HFF-Myc (cell line): ENCODE measurements at places on chromosomes 1 and 21.

- DNase-seq: no peak
Measured at GRCh38 chr1:85229574-85230097, 28.8 kb upstream of the SYDE2 start.

DNA sequence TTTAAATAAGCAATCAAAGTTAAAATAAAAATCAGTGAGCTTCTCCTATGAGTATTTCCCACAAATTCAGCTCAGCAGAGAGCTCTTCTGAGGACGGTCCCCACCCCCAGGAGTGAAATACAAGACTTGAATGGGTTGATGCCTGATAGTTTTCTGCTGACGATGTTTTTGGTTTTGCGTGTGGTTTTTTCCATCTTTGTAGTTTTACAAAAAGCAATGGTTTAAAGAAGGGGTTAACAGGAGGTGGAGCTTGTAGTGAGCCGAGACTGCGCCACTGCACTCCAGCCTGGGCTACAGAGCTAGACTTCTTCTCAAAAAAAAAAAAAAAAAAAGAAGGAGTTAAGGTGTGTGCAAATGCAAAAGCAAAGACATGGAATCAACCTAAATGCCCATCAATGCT lies 171.7 kb upstream of the COA6 start:
- DNase-seq: no peak

GRCh38 chr21:33229784-33230544 lies at the start of gene IFNAR2:
Gene IFNAR2 (plus strand): TSS chr21:33229938. CDS start chr21:33241923, 11,985 bp downstream.
- DNase-seq: no peak

GRCh38 chr1:191624044-191624443 lies 534.2 kb upstream of the RGS18 start:
- no peak for DNase-seq

DNA sequence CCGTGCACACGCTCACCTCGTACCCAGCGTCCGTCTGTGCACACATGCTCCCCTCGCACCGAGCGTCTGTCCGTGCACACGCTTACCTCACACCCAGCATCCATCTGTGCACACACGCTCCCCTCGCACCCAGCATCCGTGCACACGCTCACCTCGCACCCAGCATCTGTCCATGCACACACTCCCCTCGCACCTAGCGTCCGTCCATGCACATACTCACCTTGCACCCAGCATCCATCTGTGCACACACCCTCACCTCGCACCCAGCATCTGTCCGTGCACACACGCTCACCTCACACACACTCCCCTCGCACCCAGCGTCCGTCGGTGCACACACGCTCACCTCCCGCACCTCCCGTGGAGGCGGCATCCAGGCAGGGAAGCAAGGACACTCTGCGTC lies 24.4 kb upstream of the COL18A1 start:
- no peak for DNase-seq

GRCh38 chr1:189350983-189351616 lies 1126.6 kb downstream of the BRINP3 start:
- DNase-seq: no peak

GRCh38 chr1:225875044-225875815 lies 7.0 kb downstream of the TMEM63A start:
- DNase-seq: no peak

GRCh38 chr1:201876148-201876818 lies 12.4 kb upstream of the SHISA4 start:
- DNase-seq: no peak
